ENCODE measurements at places on chromosomes 1 and 21. TPM values are rescaled to one million over a fixed set of nuclear protein-coding genes. Genes with fewer than 3 reads are reported as not detected.
A peak's percentile ranks its signal among the peaks of the same experiment; 100 is the strongest.

VASH2 gene
- total RNA-seq = 4.4 TPM

OR10T2 gene
- not detected for total RNA-seq

CDK18 gene
- total RNA-seq = 0.80 TPM

FMOD gene
- total RNA-seq = 0.03 TPM

VHLL gene
- not detected for total RNA-seq

JAK1 gene
- 70.3 TPM for total RNA-seq

PDC gene
- not detected for total RNA-seq

GRCh38 chr1:172283766-172284165, 136.7 kb upstream of the C1orf105 start:
- no peak for DNase-seq

DNA sequence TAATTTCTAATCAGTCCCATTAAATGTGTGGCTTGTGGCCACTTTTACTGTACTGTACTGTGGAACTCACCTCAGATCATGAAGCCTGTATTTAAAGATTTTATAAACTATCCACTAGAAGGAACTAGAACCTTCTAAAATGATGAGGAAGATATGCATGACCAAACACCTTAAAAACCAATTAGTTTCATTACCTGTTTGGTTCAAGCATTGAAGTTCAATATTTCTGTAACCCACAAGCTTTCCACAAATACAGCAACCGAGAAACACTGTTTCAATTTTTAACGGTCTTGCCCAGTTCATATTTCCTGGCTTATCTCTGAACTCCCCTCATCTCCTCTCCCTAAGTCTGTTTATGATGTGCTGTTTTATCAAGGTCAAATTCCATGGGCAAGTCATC, 264.3 kb upstream of the PLD5 start:
- DNase-seq = no peak

- DNase-seq = no peak
Measured at GRCh38 chr1:235954306-235955283, 87.9 kb upstream of the LYST start.

DNA sequence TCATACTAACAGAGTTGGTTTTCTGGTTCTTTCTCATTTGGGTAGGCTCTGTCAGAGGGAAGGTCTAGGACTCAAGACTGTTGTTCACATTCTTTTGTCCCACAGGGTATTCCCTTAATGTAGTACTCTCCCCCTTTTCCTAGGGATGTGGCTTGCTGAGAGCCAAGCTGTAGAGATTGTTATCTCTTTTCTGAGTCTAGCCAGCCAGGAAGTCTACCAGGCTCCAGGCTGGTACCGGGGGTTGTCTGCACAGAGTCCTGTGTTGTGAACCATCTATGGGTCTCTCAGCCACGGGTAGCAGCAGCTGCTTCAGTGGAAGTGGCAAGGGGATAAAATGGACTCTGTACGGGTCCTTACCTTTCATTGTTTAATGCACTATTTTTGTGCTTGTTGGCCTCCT, 226.4 kb downstream of the LBR start:
- DNase-seq = no peak

- no peak for DNase-seq
Measured at GRCh38 chr1:20356850-20357459, 66.3 kb downstream of the VWA5B1 start.

GRCh38 chr1:15435239-15436077, 2.8 kb upstream of the CTRC start:
- DNase-seq = no peak

- no peak for DNase-seq
Measured at GRCh38 chr1:165910764-165911421, 83.5 kb downstream of the UCK2 start.

GRCh38 chr1:26799479-26800142, 11.9 kb downstream of the PIGV start:
- DNase-seq = peak; percentile 88

- no peak for DNase-seq
Measured at GRCh38 chr1:50488876-50489275, 65.6 kb upstream of the DMRTA2 start.

GRCh38 chr1:116470671-116471070, 97.6 kb downstream of the ATP1A1 start:
- no peak for DNase-seq

DNA sequence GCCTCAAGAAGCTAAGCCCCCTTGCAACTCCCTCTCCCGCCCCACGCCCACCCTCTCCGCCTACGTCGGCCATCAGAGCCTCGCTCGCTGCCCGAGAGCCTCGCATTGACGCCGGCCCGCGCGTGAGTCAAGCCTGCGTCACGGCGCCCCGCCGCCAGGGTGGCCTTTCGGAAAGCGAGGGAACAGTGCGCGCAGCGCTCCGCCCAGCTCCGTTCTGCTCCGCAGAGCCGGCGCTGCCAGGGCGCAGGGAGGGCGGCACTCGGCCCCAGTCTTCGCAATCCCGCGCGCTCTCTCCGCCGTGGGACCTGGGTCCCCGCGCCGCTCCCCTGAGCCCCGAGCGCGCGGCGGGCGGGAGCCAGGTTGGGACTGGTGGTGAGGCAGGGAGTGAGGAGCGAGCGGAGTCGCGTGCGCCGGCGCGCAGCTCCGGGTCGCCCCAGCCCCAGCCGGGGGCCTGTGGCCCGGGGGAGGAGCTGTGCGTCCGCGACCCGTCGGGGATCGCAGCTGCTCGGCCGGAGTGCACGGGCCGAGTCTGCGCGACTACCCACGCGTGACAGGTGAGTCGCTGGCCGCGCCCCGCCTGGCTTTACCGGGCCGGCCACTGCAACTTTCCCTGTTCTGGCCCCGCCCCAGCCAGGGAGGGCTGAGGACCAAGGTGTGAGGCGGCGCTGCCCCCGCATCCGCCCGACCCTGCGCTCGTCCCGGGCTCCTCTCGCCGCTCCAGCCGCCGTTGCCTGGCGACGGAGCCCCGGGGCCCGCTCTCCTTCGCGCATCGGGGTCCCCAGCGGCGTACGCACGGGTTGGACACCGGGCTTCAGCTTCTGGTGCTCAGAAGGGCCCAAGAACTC, at the start of gene SLC6A17:
SLC6A17 (plus strand) TSS at position 165 of the 845 bp plus-strand sequence. CDS start 16,436 bp downstream, outside the sequence.
- DNase-seq = peak; percentile 79

- no peak for DNase-seq
Measured at GRCh38 chr1:184517130-184517529, 130.3 kb downstream of the C1orf21 start.

GRCh38 chr1:202306535-202307345, 35.0 kb downstream of the UBE2T start:
- DNase-seq = no peak

DNA sequence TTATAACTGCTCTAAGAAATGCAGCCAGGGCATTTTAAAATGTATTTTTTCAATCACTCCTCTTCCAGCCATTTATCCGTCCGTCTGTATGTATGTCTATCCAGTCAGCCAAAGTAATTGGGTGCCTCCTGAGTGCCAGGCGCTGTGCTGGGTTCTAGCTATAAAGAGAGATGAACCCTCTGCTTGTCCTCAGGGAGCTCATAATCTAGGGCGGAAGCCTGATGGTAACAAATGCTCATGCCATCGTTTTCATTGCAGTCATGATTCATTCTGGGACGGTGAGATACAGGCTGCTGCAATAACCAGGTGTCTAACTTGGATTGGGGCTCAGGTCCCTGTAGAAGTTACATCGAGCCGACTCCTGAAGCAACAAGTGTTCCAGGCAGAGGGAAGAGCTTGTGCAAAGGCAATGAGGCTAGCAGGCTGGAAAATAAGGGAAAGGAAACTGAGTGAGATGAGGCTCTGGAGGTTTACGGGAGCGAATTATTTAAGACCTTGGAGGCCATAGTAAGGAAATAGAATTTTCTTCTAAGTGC, 11.6 kb downstream of the IFI6 start:
- no peak for DNase-seq

DNA sequence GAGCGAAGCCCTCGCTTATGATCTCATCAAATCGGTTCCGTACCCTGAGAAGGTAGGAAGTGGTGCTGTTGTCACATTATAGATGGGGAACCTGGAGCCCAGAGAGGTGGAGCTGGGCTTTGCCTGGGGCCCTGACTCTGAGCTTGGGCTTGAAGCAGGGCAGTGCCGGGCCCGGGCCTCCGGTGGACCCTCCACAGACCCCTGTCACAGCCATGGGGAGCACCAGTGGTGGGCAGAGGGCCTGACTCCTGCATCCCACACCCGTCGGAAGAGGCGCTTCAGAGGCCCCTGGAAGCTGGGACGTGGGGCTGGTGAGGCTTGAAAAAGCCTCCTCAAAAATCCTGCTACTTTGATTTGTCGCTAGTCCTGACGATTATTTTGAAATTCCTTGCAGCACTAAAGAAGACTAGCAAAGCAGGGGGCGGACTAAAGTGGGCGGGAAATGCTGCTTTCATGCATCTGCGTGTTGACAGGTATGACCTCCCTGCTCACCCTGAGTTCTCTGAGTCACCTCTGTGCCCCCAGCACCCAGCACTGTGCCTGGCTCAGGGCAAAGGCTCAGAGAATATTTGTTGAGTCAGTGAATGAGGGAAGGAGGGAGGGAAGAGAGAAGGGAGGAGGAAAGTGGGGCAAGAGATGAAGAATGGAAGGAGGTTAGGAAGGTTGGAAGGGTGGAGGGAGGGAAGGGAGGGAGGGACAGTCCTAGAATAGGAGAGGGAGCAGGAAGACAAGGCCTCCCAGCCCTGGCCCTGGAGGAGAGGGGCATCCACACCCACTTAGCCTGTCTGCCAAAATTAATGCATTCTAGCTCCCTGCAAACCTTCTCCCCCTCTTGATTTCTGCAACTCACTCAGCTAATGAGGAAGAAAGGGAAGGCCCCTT, 262.8 kb upstream of the VAMP3 start:
- DNase-seq = peak; percentile 26

- DNase-seq = no peak
Measured at GRCh38 chr1:100799954-100800612, 80.5 kb downstream of the VCAM1 start.
